Choroid plexus epithelial cell (primary cell): ENCODE measurements at places on chromosomes 5 and 9.
A peak's percentile ranks its signal among the peaks of the same experiment; 100 is the strongest.

- peak; percentile 40 for DNase-seq
Observed at GRCh38 chr5:41871852-41872251, 1.6 kb upstream of the OXCT1 start.

DNA sequence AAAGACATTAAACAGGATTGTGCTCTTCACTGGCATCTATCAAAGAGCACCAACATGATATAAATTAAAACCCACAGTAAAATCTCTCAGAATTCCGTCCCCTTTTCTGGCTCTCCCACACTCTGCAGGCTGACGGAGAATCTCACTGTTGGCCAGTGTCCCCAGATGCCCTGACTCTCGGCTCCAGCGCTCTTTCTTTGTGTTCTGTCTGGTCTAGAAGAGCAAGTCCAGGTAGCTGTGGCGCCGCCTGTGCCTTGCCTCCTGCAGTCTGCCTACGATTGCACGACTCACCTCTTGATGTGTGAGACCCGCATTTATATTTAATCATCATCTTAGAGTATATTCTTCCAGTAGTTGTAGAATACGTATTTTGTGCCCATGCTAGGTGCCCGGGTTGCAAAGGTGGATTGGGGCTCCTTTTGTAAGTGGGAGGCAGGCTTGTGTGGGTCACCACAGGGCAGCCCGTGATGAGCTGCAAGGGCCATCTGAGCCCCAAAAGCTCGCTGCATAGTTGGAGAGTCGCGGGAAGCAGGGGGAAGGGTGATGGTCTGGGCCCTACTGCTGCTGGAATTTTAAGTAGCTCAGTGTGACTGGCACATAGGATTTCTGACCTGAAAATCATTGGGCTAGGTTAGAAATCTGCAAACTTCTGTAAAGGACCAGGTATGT lies 55.6 kb downstream of the EHMT1 start:
- DNase-seq = no peak

DNA sequence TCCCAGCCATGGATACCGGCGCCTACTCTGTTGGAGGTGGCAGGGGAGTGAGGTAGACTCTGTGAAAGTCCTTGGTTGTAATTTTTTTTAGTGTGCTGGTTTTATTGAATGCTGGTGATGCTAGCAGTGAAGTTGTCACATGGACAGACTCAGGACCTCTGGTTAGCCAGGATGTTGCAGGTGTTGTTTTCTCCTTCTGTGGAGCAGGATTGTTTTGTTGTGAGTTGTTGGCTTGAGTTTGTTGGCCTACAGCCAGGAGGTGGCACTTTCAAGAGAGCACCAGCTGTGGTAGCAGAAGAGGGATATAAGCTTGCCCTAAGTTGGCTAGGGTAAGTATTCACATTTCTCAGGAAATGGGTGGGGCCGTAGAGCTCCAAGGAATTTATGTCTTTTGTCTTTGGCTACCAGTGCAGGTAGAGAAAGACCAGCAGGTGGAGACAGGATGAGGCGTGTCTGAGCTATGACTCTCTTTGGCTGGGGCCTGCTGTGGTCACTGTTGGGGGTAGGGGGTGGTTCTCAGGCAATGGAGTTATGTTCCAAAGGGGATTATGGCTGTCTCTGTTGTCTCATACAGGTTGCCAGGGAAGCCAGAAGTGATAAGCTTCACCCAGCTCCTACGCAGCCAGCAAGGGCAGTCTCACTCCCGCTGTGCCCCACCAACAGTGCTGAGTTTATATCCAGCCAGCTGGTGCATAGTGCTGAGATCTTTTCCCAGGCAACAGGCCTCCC lies 248.7 kb downstream of the TAF11L14 start:
- no peak for DNase-seq

DNA sequence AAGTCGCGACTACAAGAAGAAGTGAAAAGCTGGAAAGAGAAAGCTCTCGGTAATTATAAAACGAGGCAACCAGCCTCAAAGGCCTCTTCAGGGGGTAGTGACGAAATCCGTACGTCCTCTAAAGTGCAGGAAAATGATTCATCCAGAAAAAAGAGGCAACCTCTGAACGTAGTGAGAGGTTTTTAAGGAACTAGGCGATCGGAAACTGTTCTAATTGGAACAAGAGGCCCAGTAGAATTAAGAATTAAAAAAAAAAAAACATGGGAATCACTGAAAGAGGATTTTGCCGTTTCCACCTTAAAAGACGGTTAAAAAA lies 1.0 kb downstream of the CSNK1A1 start:
- peak; percentile 82 for DNase-seq

DNA sequence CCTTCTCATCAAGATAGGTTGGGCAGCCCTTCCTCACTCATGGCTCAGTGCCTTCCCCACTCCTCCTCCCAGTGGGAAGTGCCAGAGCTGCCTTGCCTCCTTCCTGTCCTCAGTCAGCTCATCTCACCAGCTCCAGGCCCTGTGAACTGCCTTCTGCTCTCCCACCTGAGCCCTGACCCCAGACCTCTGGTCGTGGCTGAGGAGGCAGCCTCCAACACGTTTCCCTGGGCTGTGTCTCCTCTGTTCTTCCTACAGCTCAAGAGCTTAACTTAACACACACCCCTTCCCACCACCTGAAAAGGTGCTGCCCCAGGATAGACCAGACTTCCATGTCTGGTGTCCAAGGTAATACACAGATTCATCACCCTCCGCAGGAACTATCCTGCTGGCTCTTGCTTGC lies 21.2 kb downstream of the IL9 start:
- DNase-seq = no peak

DNA sequence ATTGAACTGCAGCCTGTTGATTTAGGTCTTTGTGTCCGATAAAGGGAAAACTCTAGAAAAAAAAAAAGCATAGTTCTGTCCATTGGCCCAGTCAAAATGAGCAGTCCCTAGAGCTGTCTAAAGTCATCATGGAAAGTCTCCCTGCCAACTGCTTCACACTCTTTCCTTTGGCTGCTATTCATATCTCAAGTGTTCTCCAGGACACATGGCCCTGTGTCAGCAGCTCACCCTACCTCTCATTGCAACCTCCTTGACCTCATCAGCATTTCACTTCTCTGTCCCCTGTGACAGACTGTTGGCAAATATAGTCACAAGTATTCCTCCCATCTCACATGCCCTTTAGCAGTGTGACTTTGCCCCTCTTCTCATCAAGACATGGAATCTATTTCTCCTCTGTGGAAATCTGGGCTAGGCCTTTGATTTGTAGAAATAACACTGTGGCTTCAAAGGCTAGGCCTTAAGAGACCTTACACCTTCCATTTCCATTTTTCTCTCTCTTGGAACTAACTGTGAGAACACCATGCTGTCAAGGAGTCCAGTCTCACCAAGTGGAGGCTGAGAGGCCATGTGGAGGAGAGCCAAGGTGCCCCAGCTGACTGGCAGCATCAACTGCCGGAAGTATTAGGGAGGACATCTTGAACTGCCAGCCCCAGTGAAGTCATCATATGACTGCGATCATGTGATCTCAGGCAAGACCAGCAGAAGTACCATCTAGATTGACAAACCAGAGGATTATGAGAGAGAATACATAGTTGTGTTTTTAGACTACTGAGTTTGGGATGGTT lies 149.4 kb upstream of the TARS1 start:
- DNase-seq = no peak

- peak; percentile 45 for DNase-seq
Observed at GRCh38 chr9:113886933-113887332, 10.8 kb downstream of the ZNF618 start.

DNA sequence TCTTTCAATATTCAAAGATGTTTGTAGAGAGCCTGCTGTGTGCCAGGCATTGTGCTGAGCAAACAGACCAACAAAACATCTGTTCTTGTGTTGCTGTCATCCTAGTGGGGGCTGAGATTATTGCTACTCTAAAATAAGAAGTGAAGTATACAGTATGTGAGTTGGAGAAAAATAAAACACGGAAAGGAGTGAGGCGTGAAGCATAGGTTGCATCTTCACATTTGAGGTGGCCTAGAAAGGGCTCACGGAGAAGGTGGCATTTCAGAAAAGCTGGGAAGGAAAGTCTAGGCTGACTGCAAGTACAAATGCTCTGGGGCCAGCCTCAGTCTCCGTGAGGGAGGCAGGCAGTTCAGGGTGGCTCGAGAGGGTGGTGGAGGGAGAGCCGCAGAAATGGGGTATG lies 80.3 kb downstream of the CSNK1A1 start:
- no peak for DNase-seq

- peak; percentile 55 for DNase-seq
Observed at GRCh38 chr5:78621291-78621738, 27.3 kb downstream of the LHFPL2 start.

DNA sequence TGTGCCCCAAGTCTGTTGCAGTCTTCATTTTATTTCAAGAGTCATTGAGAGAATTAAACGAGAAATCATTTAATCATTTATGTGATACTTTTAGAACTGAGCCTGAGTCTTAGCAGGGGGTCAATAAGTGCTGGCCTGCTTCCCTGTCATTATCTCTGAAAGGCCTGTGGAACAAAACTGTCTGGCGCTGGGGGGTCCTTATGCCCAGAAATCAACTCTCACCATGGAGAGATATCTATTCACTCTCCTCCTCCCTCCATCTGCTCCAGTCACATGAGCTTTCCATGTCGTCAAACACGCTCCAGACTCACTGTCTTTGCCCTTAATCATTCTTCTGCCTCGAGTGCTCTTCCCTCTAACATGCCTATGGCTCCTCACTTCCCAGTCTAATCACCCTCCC lies 136.8 kb downstream of the ESM1 start:
- DNase-seq = no peak

GRCh38 chr5:95042037-95042436 lies 242.9 kb downstream of the MCTP1 start:
- DNase-seq = peak; percentile 28
